ENCODE measurements at places on chromosomes 1 and 21.

- DNase-seq: no peak
Observed at GRCh38 chr1:239322369-239322768, 64.0 kb upstream of the CHRM3 start.

GRCh38 chr1:187264995-187265602, 436.4 kb downstream of the PLA2G4A start:
- DNase-seq: no peak

GRCh38 chr1:231057410-231057809, 17.4 kb upstream of the FAM89A start:
- DNase-seq: no peak

GRCh38 chr1:9555942-9556341, 16.7 kb downstream of the SLC25A33 start:
- DNase-seq: no peak

GRCh38 chr1:193656841-193657240, 470.4 kb upstream of the B3GALT2 start:
- DNase-seq: no peak

DNA sequence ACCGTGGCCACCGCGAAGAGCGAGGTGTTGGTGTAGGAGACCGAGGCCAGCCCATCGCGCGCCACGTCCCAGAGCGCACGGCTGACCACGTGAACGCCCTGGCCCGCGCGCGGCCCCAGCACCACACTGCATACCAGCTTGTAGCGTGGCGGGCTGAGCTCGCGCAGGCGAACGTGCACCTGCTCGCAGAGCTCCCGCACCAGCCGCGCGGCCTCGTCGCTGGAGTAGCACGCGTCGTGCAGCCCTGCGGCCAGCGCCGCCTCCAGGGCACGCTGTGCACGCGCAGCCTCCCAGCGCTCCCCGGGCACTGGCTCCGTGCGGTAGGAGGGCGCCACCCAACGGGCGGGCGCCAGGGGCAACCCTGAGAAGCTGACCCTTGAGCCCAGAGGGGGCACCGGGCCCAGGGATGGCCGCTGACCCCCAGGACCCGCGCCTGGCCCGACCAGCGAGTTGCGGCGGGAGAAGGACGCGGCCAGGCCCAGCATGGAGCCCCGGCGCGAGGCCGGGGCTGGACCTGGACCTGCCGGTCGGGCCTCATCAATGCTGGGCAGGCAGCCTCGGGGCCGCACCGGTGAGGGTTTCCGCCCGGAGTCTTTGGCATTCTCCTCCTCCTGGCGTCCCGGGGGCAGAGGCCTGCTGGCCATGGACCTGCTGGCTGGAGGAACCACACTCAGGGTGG, 987 bp downstream of the DYNLT4 start:
- DNase-seq: no peak
